NCI-H524 (cell line): ENCODE measurements at places on chromosomes 11 and 22.

DNA sequence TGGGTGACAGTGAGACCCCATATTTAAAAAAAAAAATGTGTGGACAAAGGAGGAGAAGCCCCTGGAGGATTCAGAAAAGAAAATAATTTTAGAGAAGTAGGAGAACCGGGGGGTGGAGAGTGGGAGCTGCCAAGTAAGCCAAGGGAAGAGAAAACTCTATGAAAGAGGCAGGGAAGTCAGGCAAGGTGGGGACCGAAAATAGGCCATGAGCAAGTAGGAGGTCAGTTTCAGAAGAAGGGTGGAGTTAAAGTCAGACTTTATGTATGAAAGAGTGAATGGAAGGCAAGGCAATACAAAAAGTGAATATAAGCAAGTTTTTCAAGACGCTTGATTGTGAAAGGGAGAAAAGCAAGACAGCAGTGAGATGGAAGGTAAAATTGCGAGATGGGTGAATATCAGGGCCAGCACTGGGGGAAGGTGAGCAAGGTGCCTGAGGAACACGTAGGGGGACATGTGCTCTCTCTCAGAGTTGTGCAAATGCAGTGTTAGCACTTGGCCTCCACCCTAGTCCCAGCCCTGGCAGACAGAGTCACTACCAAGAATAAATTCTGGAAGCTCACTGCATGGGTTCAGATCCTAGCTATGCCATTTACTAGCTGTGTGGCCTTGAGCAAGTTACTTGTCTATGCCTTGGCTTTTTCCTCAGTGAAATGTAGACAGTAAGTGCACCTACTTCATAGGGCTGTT, 6.7 kb downstream of the XRRA1 start:
- no peak for DNase-seq

GRCh38 chr22:47850644-47851151, 1088.2 kb downstream of the TBC1D22A start:
- peak; percentile 99 for DNase-seq

DNA sequence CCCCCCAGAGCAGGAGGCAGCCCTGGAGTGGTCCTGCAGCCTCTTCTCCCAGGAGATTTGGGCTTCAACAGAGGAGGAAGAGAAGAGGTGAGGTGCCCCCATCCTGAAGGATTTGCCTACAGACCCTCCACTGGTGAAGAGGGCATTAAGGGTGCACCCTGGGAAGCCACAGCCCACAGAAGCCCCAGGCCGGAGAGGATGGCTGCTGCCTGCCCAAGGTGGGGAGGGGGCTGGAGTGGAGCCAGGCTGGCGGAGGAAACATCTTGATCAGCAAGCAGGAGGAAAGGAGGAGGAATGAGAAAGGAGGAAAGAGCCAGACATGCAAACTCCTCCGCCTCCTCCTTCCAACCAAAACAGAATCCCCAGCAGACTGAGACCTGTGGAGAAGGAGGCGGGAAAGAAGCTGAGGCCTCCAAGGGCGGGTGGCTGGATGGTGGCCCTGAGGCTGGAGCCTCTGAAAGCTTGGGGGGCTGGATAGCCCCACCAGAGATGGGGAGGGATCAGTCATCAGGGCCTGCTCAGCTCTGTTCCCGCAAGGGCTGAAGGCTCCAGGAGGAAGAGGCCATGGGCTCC, 31.3 kb downstream of the ARRB1 start:
- no peak for DNase-seq

DNA sequence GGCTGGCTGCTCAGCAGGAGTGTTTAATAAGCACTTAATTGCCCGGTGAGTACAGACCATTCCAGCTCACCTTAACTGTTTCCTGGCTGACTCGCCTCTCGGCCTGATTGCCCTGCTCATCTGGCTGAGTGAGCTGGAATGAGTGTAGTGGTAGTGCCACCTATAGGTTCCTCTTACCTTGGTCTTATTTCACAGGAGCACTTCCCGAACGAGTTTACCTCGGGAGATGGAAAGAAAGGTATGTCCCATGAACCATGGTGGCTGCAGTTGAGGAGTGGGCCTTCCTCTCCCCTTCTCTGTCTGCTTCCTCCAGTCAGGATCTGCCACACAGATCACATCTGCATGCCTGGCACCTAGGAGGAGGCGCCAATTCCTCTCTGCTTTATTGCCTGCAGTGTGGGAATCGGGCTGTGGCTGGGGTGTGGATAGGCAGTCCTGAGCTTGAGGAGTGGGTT, 26.7 kb downstream of the UPB1 start:
- DNase-seq = peak; percentile 83

GRCh38 chr11:86769219-86769618, 31.1 kb upstream of the PRSS23 start:
- DNase-seq = no peak

DNA sequence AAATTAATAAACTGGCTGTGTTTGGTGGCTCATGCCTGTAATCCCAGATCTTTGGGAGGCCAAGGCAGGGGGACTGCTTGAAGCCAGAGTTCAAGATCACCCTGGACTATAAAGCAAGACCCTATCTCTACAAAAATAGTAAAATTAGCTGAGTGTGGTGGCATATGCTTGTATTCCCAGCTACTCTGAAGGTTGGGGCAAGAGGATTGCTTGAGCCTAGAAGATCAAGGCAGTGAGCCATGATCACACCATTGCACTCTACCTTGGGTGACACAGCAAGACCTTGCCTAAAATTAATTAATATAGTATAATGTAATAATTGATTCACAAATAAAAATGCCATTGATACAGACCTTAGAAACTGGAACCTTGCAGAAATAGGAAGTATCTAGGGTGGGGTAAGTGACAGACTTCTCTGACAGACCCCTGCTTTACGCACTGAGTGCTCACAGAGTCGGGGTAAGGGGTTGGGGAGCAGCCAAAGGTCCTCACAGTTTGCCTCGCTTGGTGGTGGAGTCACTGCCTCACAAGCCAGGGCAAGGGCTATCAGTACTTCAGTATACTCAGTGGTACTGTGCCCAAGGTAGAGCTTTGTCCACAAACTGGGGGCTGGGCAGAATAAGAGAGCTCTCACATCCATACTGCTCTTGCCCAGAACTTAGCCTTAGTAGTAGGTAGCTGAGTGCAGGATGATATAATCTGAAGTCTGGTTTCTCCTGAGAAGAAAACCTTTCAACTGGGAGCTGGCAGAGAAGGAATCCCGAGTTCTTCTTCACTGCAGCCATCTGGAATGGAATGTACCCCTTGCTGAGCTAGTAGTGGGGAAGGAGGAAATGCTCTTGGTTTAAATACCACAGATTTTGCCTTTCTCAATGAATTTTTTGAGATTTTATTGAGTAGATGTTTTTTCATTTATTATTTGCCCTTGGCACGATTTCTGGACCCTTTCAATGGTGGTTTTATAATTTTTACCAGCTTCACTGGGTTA, 65.5 kb downstream of the EMSY start:
- DNase-seq = no peak

GRCh38 chr11:70429428-70429705, 31.0 kb downstream of the CTTN start:
- no peak for DNase-seq

DNA sequence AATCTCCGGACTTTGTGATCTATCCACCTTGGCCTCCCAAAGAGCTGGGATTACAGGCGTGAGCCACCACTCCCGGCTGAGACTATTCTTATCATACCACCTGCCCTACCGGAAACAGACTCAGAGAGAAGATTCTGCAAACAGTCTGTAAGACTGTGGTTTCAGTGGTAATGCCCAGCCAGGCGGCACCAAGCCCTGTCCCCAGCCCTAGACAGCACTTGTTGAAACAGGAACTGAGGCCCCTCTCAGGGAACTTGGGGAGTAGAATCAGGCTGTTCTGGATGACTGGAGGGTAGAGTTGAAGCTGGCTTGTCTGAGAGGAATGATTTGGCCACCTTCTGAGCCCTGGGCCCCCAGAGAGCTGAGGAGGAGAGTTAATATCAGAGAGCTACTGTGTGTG, 1.3 kb upstream of the INSC start:
- DNase-seq = no peak

GRCh38 chr11:121547574-121547973, 94.8 kb upstream of the SORL1-AS1 start:
- no peak for DNase-seq

GRCh38 chr11:62919898-62920640, 1.1 kb downstream of the CHRM1 start:
- no peak for DNase-seq

DNA sequence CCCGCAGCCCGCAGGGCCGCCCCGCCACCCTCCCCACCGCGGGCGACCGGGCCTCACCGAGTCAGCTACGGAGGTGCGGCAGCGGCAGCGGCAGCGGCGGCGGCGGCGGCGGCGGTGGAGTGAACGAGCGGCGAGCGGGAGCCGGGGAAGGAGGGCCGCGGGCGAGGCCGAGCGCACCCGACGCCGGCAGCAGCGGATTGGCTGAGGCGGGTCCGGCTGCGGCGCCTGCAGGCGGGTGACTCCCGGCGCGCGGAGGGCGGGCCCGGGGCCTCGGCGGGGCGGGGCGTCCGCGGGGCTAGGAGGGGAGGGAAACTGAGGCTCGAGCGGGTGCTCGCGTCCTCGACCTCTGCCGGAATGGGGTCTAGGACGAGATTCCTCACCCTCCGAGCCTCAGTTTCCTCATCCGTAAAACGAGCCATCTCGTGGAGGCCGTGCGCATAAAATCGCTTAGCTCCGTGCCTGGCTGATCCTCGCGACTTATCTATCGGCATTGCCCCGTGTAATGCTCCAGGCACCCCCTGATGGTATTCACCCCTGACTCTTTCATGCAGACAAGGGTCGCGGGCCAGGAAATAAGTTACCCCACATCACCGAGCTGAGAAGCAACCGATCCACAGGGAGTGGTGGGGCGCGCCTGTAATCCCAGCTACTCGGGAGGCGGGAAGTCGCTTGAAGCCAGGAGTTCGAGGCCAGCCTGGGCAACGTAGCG, at the start of gene CPT1A:
Gene CPT1A, minus strand, starts transcription at position 199 of the 709 bp plus-strand sequence. CDS start 26,442 bp downstream, outside the sequence.
- DNase-seq = no peak

- DNase-seq = no peak
Observed at GRCh38 chr11:12009617-12010321, 1.3 kb upstream of the DKK3 start.

- no peak for DNase-seq
Observed at GRCh38 chr22:45180146-45180679, 16.5 kb downstream of the NUP50 start.

DNA sequence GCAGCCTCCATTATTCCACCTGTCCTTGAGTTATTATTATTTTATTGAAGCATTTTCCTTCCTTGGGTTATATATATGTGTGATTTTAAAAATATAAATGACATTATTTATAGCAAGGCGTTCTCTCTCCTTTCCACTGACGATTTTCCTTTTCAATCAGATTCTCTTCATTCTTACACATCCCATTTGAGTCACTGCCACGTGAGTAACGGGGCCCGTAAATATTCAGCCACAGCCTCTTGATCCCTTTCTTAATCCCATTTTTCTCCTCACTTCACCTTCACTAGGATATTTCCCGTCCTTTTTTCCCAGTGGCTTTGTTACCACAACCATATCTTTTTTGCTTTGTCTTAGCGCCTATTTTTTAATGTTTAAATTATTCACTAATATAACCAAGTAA, 396.2 kb downstream of the NTM start:
- no peak for DNase-seq

GRCh38 chr11:12207384-12208150, 97.2 kb downstream of the MICAL2 start:
- no peak for DNase-seq

GRCh38 chr11:60502221-60502775, 9.7 kb downstream of the MS4A12 start:
- no peak for DNase-seq

DNA sequence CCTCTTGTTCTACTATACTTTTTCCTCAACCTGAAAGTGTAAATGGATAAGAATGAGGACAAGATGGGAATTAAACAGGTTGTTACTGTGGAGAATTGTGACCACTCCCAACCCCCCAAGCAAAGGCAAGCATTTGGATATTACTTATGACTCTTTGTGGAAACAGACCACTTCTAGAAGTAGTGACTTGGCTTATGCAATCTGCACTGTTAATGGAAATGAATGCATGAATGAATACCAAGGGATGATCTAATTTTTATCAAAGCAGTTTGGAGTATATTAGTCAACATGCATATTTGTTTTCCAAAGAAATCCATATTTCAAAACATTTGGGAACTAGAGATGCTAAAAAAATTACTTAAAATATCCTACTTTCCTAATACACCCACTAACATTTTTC, 35.3 kb downstream of the AMOTL1 start:
- no peak for DNase-seq

GRCh38 chr11:130279989-130280388, 34.7 kb downstream of the ZBTB44 start:
- DNase-seq = no peak

- no peak for DNase-seq
Observed at GRCh38 chr11:108551651-108552462, 41.7 kb downstream of the EXPH5 start.

DNA sequence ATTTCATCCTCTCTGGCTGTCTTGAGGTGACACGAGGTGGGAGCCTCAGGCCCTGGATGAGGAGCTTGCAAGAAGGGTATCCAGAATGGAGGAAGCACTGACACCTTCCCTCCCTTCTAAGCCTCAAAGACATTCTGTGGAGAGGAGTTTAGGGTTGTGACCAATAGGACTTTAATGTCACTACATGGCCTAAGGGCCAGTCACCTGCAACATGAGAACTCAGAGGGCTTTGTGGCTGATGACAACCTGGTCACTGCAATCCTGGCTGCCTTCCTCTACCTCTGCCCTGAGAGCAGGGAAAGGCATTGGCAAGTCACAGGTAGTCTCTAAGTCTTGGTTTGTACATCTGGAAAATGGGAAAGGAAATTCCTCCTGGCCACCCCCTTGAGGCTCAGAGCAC, 33.7 kb downstream of the PISD start:
- DNase-seq = no peak

DNA sequence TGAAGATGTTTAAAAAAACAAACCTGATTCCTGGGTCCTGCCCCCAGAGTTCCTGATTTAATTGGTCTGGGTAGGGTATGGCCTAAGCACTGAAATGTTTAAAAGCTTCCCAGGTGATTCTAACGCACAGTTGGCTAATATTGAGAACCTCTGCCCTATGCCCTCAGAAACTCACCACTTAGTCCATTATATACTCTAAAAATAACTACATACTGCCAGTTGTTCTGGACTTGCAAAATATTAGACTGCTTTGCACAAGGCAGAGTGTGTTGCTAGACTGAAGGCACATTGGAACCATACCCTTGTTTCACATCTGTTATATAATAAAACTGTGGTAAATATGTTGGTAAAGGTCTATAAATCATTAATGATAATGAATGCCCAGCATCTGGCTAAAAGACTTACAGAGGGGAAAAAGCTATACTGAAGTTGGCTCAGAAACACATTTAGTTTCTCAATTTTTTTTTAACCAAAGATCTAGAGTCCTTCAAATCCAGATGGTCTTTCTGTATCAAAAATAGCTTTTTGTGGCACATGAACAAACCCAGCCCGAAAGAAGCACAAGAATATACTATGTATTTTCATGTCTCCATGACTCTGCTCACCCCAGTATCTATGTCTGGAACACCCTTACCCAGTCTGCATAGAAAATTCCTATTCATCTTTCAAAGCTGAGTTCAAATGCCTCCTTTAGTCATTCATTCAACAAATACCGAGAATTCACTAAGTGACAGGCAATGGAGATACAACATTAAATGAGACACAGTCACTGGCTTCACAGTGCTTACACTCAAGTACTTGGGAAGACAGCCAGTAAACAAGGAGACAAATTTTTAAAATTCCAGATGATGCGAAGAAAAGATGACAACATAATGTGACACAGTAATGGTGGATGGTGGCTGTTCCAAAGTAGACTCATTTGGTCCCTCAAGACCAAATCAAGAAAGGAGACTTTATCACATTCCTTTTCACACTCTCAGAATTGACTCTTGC, 44.1 kb downstream of the RBFOX2 start:
- DNase-seq = no peak

- no peak for DNase-seq
Observed at GRCh38 chr11:19767627-19768151, 55.1 kb downstream of the NAV2 start.

- no peak for DNase-seq
Observed at GRCh38 chr11:34794696-34795095, 121.5 kb downstream of the APIP start.
